NCI-H774 (cell line): ENCODE measurements at places on chromosomes 2 and 18.
A peak's percentile ranks its signal among the peaks of the same experiment; 100 is the strongest.

DNA sequence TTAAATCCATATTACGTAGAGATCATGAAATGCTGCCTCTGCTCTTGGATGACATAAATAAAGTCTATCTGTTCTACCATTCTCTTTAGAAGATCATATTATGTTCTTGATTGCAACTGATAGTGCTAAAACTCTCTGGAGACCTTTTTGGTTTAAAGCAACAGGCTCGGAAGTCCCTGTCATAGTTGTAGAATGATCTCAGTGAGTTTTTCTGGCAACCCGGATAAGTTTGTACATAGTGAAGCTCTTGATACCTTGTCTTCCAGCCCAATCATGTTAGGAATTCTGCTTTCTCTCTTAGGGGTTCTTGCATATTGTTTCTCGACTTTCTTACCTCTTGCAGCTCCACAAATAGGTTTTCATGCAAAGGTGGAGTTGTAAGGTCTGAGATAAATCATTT lies 156.1 kb downstream of the TTC27 start:
- DNase-seq = no peak

- peak; percentile 49 for DNase-seq
These were observed 13.2 kb downstream of the NABP1 start for GRCh38 chr2:191691016-191691735.

DNA sequence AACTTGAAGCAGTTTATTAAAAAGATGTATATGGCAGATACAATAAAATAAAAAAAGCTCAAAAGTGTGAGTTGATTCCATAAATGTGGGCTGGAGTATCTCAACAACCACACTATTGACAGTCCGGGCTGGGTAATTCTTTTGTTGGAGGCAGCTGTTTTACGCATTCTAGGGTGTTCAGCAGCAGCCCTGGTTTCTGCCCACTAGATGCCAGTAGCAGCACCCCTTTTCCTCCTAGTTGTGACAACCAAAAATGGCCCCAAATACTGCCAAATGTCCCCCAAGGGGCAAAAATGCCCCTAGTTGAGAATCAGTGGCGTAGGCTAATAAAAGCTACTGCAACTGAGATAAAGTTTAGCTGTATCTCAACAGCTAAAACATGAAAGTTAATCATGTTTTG lies 44.8 kb downstream of the CHMP3 start:
- no peak for DNase-seq

DNA sequence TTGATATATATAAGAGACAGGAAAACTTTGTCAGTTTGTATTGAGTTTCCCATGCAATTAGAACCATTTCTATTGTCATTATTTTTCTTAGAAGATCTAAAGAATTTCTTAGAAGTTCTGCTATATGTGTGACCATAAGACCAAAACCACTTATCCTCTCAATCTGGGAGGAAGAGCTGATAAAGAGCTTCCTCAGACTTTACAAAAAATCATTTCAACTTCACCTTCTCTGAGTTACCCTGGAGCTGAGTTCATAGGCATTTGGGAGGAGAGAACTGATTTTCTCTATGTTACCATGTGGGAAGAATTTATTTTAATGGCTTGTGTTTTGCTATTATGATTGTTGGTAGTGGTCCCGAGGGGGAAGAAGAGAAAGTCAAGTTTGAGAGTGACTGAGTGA lies 329.3 kb downstream of the GPD2 start:
- DNase-seq = no peak

GRCh38 chr2:233982421-233983121 lies 65.4 kb downstream of the TRPM8 start:
- DNase-seq = no peak

- no peak for DNase-seq
These were observed 46.6 kb upstream of the XIRP2 start for GRCh38 chr2:166841679-166842078.

GRCh38 chr18:148841-149240 lies 9.5 kb upstream of the USP14 start:
- DNase-seq = no peak

DNA sequence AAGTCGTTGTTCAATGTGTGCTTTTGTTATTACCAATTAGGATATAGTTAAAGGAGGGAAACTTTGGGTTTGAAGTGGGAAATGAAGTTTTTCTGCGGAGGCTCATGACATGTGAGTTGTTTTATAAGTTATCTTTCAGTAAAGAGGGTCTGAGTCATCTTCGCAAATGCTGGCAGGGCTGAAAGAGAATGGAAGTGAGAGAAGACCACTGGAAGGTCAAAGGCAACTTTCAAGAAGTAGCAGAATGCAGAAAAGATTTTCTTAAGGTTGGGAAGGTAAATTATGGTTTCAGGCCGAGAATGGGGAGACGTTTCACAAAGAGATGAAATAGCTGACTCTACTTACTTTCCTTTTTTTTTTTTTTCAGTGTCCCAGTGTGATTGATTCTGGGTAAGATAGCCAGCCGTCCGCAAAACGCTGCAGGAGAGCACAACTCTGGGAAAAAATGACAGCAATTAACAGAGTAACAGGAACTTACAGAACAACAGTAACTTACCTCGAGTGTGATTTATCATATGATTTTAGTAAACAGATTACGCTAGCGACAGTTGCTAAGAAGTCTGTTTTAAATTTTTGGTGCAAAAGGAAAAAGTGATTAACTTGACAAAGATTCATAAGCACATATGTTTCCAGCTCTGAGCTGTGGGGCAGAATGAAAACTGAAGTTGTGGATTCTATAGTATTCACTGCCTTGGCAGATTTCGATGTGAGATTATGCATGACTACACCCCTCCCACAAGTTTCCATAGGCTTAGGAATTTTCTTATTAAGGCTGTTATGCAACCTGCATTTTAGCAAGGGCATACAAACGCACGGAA lies 46.8 kb upstream of the ACTR3 start:
- DNase-seq = no peak

- DNase-seq = peak; percentile 48
These were observed 39.3 kb upstream of the SERPINB2 start for GRCh38 chr18:63848159-63848558.

DNA sequence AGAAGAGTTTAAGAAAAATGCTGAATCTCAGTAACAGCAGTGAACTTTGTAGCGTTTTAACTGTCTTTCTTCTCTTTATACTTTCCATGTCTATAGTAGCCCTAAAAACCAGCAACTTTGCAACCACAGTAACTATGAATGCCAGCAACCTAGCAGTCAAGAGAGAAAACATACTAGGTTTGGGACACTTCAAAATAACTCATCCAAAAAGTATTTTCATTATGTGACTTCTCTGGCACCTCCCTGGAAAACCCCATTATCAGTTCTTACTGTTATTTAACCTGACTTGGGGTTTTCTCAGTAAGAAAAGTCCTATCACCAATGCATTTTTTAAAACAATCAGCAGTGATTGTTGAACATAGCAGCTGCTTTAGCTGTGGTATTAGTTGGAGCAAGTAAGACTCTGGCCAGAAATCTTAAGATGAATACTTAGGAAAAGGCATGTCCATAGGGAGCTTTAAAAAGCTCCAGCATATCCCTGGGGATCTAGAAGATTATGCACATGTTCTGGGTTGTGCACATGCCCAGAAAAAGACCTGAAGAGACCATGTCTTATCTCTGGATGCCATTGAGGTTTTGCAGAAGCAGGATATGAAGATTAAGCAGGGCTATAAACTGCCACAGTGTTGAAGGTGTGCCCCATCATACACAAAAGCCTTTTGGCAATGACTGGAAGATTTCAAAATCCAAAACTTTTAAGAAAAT lies 411.3 kb downstream of the CMPK2 start:
- DNase-seq = no peak

DNA sequence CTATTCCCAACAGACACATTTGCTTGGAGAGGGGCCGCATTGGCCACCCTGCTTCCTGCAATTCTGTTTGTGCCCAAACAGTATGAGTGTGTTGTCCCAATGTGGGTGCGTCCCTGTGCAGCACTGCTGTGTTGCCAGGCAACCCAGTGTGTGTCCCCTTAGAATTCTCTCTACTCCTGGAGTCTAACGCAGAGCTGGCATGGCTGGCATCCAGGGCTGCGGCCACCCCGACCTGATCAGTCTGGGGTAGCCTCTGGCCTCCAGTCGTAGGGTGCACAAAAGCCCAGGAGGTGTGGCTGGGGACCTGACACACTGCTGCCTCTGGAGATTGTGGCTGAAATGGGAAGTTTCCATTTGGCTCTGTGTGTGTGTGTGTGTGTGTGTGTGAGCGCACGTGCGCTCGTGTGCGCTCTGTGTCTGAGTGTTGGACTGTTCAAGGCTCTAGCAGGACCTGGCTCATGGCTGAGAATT lies 48.0 kb downstream of the TEX44 start:
- peak; percentile 21 for DNase-seq

DNA sequence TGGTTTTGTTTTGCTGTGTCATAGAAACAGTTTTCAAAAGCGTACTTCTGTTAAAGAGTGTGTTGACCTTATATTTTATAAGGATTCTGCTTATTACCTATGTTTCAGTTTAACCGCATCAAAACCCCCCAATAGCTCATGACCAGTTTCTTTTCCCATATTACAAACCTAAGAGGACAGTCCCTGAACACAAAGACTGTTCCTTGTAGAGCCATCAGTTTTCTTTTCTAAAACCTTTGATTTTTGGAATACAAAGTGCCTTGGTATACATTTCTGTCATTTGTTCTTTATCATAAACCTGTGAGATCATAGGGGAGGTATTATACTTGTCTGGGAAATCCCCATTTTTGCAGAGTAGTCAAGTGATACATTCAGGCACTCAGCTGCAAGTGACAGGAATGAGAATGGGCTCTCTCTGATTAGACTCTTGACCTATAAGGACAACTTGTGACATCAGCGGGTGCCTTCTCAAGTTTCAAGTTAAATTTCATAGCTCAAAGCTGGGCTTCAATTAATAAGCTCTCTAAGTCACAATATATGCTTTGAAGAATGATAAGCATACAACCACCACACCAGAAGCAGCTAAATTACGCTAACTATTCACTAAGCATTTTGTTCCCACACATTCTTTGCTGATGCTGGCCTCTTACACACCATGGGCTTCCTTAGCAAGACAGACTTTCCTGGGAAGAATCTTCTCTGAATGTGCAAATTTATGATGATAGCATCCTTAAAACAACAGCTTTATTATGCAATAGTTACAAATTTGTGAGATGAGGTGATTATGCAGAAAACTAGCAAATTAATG lies 97.5 kb upstream of the CD302 start:
- no peak for DNase-seq

GRCh38 chr2:196284144-196284844 lies 112.9 kb upstream of the STK17B start:
- DNase-seq = no peak

DNA sequence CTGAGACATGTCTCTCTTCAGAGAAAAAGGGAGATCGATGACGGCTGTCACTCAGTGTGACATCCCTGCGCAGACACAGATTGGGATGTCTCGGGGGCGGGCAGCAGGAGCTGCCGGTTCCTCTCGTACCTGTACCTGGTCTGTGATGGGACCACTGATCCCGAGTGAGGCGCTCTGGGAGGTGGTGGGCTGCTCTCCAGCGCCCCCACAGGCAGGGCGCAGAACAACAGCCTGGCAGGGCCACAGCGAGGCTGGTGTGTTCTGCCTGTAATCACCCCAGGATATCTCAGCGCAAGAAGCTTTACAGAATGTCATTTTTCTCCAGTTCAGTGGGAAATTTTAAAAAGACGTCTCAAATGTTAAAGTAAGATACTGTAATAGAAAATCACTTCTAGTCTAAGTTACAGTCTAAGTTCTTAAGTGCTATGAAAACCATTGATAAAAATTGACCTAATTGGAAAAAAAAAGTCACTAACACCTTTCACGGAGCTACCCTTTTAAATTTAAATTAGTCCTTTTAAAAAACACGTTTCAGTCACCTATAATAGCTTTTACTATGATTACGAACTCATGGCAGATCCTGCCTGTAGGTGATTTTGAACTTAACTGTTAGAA lies 189.8 kb downstream of the SNTG2 start:
- no peak for DNase-seq

- no peak for DNase-seq
These were observed 293.9 kb downstream of the SATB2 start for GRCh38 chr2:199163613-199164458.

GRCh38 chr2:197996583-197996982 lies 192.2 kb downstream of the PLCL1 start:
- no peak for DNase-seq
